ENCODE measurements at places on chromosomes 5 and 9.
A peak's percentile ranks its signal among the peaks of the same experiment; 100 is the strongest.

DNA sequence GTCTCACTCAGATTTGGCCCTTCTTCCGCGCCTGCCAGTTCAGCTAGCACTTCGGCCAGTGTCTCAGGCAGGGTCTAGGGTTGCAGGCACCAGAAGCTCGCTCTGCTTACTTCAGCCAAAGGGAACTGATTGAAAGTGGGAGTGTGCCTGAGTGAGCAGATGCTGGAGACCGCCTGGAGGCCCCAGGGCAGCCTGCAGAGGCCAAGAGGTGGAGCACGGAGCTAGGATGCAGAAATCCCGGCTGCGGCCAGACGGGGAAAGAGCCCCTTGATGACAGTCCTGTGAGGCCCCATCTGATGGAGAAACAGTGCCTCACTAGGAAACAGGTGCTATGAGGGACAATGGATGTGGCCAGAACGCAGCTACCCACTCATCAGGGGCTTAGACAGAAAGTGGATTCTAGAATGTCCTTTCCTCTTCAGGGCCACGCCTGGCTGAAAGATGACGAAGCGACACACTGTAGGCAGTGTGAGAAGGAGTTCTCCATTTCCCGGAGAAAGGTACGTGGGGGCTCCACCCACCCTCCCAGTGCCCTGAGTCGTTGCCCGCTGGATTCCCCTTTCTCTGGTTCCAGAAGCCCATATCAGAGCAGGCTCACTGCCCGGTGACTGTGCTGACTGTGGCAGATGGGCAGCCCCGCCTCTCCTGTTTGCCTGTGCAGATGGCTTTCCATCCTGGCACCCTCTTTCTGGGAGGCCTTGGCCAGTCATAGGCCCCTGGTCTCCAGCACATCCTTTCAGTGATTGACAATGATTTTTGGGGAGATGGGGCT lies 16.1 kb downstream of the HNRNPH1 start:
- no peak for DNase-seq

GRCh38 chr5:180806351-180807011 lies 3.9 kb upstream of the MGAT1 start:
- no peak for DNase-seq

- no peak for DNase-seq
Measured at GRCh38 chr9:85617141-85617670, 124.5 kb downstream of the AGTPBP1 start.

DNA sequence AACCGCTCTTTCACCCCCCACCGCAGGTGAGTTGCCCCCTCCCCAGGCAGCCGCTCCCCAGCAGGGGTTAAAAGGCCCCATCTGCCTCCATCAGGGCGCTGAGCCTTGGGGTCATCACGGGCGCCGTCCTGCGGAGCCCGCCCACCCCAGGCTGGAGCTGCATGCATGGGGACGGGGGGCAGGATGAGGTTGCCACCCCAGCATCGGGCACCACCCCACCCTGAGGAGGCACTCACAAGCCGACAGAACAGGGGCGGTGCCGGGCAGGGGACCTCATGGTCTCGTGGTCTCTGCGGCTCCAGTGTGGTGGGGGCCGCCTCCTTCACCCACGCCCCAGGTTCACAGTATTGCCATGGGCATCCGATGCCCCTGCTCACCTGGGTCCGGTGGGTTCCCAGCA lies 16.5 kb downstream of the PTGES start:
- DNase-seq = no peak

GRCh38 chr9:92781899-92782298 lies 17.3 kb upstream of the BICD2 start:
- DNase-seq = no peak

- DNase-seq = no peak
Measured at GRCh38 chr5:94944160-94944559, 325.7 kb downstream of the SLF1 start.

- DNase-seq = no peak
Measured at GRCh38 chr9:130182381-130182909, 10.2 kb downstream of the NCS1 start.

GRCh38 chr5:121006217-121006616 lies 542.1 kb downstream of the PRR16 start:
- DNase-seq = no peak

GRCh38 chr5:107514305-107514704 lies 156.4 kb downstream of the EFNA5 start:
- DNase-seq = no peak

DNA sequence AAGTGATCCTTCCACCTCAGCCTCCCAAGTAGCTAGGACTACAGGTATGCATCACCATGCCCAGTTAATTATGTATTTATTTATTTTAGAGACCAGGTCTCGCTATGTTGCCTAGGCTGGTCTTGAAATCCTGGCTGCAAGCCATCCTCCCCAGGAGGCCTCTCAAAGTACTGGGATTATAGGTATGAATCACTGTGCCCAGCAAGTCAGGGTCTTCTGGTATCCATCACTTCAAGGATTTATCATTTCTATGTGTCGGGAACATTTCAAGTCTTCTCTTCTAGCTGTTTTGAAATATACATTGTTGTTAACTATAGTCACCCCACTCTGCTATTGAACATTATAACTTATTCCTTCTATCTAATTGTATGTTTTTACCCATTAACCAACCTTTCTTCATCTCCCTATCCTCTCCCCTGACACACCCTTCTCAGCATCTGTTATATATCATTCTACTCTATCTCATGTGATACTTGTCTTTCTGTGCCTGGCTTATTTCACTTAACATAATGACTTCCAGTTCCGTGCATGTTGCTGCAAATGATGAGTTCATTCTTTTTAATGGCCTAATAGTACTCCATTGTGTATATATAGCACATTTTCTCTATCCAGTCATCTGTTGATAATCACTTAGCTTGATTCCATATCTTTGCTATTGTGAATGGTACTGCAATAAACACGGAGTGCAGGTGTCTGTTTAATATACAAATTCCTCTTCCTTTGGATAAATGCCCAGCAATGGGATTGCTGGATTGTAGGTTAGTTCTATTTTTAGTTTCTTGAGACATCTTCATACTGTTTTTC lies 26.4 kb downstream of the UTP15 start:
- DNase-seq = no peak

- no peak for DNase-seq
Measured at GRCh38 chr9:84300271-84300670, 40.3 kb downstream of the SLC28A3 start.

DNA sequence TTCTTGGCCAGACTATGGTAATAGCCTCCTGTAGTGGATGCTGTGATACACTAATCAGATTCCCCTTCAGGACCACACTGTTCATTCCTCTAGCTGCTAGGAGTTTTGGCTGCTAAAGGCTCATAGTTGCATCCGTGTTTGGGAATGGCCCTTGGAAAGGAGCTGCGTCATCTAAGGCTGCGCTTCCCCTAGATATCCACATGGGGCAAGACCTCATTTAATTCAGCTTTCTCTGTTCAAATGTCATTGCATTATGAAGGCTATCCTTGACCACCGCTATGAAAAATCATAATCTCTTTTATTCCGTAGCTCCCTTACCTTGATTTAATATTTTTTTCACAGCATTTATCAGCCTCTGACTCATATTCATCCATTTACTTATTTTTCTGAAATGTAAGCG lies 258.3 kb upstream of the NR4A3 start:
- DNase-seq = peak; percentile 5

DNA sequence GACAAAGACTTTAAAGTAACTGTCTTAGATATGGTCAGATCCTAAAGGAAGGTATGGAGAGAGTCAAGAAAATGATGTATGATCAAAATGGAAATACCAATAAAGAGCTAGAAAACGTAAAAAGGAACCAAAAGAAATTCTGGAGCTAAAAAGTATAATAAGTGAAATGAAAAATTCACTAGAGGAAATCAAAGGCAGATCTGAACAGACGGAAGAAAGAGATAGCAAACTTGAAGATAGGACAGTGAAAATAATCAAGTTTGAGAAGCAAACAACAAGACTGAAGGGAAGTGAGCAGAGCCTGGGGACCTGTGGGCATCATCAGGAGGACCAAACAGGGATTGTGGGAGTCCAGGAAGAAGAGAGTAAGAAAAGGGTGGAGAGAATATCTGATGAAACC lies 115.4 kb downstream of the EHMT1 start:
- DNase-seq = no peak

GRCh38 chr5:80140496-80140895 lies 105.3 kb downstream of the THBS4 start:
- no peak for DNase-seq

DNA sequence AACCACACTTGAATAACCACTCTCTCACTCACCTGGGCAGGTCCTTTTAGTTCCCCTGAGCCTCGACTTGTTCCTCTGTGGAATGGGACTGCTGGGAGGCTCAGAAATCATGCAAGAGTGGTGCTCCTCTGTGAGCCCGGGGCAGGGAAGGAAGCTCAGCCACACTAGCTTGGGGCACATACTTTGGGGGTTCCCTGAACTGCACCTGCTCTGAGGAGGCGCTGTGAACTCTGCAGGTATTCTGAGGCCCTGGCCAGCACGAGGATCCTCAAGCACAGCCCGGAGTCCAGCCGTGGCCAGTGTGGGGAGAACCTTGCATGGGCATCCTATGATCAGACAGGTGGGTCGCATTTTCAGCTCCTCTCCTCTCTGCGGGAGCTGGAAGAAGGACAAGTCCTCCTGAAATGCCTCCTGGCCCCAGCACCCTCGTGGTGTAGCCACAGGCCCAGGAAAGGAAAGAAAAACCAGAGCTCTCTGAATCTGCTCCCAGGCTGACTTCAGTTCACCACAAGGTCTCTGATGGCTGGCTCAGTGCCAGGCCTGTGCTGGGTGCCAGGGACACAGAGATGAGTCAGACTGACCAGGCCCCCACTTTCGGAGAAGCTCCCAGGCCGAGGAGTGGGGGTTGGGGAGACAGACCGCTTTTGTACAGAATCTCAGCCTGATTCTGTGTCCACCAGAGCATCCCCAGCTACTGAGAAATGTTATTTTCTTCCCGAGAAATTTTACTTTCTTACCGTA lies 11.9 kb downstream of the GLIPR2 start:
- DNase-seq = no peak

GRCh38 chr9:128825923-128826700 lies 3.5 kb downstream of the SPOUT1 start:
- no peak for DNase-seq

- no peak for DNase-seq
Measured at GRCh38 chr5:91706785-91707520, 323.8 kb upstream of the ARRDC3 start.

DNA sequence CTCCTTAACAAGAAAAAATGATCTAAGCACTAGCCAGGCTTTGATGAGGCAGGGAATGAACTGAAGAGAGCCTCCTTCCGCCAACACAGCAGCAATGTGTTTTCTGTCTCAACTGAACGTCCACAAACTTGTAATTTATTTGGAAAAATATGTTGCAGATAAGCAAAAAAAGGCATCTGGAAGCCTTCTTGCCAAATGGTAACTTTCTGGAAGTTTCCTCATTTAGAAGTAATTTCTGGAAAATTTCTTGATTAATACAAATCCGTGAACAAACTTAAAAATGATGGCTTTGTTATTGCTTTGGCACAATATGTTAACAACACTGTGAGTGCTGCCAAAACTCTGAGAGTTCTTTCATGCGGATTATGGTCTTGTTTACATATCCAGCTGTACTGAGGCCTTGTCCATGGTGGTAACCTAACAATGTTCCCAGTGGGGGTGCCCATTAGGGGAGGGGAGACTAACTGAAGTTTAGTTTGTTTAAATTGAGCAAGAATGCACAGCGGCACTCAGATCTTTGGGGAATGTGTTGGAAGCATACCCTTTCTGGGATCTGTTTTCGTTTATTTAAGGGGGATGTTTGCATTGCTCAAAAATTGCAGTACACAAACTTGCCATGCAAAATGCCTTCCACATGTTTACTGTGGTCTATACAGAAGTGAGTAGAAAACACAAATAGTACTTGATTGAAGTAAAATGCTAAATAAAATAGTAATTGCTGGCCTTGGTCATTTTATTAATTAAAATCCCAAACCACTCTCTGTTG lies 334.7 kb downstream of the NR2F1-AS1 start:
- no peak for DNase-seq

- no peak for DNase-seq
Measured at GRCh38 chr5:143188692-143189091, 214.8 kb downstream of the NR3C1 start.

Measured in NCI-H460 (cell line).